ENCODE measurements at places on chromosomes 3 and 15.

DNA sequence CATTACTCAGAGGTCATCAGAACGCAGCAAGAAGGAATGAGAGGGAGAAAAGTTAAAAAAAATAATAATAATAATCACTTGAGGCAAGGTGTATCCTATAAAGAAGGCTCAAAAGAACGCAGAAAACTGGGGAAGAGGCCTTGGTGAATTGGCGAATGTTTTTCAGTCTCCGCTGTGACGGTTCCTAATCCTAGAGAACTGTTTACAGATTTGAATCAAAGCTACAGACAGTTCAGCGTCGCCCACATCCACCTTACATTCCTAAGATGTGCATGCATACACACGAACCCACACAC, 634 bp downstream of the ZMAT3 start:
- no peak for DNase-seq

DNA sequence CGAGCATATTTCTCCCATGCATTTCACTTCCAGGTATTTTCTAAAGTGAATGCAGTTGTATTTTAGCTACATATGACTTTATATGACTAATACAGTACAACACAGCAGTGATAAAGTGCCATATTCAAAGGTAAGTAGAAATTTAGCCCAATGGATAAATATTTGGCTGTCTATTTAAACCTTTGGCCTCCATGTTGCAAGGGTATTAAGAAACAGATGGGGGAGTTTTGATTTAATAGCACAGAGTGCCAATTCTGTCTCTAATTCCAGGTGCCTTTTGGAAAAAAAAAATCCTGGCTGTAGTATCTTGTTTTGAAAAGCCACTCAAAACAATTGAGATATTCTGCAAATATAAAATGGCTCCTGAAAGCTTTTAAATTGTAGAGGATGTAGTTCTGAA, 44.9 kb upstream of the SGO1 start:
- DNase-seq, result no peak

DNA sequence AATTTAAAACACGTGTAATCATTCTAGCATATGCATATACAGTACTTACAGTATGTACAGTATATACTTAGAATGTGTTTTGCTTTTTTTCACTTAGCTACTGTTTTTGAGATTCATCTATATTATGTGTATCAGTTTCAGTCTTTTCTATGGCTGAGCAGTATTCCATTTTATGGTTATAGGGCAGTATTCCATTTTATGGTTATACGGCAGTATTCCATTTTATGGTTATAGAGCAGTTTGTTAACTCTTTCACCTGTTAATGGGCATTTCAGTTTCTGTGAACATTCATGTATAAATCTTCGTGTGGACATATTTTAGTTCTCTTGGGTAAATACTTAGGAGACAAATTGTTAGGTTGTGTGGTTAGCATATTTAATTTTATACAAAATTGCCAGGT, 40.9 kb downstream of the PDCD6IP start:
- DNase-seq, result no peak

- peak; percentile 94 for DNase-seq
These were observed 186.9 kb upstream of the TLE3 start for GRCh38 chr15:70284438-70285214.

DNA sequence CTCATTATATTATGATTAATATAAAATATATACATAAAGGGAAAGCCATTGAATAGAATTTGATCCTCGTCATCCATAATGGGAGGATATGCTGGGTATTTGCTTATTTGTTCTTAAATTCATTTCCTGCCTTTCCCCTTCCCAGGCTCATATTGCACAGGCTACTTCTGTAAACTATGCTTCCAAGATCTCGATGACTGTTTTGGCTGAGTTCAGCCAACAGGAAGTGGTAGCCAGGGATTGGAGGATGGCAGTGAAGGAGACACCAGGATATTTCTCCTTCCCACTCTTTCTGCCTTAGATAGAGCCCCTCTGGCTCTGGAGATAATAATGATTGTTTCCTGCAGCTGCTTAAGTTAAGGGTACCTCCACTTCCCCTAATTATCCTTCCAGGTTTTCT, 44.3 kb upstream of the DYNC1LI1 start:
- DNase-seq, result no peak

- peak; percentile 23 for DNase-seq
These were observed 12.6 kb downstream of the PLCL2 start for GRCh38 chr3:16897254-16897926.

DNA sequence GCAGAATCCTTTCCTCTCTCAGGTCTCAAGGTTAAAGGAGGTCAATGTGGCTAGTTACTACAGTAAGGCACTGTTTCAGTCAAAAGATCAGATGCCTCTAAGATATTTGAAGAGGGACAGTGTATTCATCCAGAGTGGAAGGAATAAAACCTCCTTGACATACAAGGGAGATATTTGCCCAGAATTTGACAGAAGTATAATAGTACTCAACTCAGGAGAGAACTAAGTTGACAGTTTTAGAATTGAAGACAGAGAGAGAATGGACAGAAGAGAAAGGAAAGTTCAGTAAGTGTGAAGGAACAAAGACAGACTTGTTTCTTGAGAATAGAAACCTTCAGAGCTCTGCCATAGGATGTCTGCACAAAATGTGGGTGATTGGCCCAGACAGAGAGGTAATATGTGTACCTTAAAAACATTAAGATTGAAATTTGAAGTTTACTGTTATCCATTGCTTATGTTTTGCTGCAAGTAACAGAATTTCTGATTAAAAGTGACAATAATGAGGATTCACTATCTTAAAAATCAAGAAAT, 507.1 kb downstream of the IGSF11 start:
- DNase-seq, result no peak

DNA sequence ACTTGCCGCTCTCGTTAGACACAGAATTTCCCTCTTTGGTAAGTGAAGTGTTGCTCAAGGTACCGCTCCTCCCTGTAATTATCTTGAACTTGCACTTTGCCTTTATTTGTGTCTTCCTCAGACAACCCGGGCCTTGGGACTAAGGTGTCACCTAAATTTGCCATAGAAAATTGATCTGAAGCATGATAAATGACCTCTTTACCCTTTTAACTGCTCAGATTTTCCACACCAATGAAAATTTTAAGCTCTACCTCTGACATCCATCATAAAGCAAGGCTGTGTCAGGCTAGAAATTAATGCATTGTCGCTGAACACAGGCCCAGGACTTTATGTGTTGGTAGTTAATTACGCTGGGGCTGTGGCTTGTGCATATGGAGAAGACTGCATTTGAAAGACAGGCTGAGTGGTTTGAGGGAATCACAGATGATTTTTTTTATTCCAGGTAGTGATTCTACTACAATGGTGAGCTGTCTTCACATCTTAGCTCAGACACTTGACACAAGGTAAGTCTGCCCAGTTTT, 199.6 kb upstream of the CHRM5 start:
- DNase-seq, result no peak

DNA sequence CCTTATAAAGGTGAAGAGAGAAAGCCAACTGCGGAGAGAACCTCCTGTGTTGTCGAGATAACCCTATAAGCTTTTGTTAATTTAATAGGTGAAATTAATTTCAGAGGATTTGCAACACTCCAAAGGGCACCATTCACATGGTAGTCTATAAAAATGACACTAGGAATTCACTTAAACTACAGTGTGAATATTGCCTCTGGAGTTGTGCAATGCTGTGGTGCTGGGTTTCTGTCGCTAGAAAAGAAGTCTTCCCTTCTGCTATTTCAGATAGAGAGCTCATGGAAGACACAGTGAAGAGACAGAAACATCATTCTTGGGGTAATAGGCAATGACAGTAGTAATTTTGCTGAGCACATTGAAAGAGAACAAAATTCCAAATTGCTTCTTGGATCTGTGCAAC, 28.8 kb upstream of the PROK2 start:
- DNase-seq, result no peak

- DNase-seq, result no peak
These were observed 258.8 kb downstream of the PLOD2 start for GRCh38 chr3:145902166-145902565.

DNA sequence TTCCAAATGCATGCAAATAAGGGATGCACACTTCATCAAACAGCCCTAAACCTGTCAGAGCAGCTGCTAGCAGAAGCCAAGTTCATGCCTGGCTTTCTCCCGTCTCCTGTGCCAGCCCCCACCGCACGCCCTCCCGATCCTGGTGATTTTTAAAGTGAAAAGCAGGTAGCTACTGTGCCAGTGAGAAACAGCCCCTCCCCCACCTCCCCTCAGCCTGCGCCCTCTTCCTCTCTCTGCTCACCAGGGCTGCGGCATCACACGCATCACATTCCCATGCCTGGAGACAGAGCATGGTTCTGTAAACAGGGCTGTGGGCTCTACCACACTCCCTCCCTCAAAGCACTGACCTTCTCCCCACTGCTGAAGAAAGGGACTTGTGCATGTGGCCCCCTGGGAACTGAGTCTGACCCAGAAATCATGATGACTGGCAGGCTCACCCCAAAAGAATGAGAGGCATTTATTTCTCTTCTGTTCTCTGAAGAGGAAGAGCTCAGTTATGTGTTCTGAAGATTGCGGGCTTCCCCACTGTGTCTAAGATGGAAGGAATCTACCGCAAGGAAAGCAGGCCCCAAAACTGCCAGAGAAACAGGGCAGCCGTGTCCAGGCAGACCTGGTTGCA, 14.5 kb upstream of the SLC6A1 start:
- no peak for DNase-seq

DNA sequence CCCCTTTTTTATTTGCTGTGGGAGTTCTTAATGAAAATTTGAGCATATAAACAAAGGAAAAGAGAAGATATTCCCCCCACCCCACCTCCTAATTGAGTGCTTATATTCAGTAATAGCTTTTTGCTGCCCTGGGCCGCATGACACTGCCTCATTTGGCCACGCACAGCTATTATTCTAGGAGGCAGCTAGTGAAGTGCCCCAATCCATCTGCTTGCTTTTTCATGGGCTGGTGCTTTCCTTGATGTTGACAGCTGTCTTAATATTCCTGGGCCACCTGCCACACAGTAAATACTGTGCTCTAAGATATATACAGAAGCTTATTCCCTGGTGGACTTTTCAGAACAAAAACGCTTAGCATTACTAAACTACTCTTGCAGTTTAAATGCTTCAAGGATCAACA, 3.8 kb upstream of the CRYBG3 start:
- DNase-seq, result no peak

DNA sequence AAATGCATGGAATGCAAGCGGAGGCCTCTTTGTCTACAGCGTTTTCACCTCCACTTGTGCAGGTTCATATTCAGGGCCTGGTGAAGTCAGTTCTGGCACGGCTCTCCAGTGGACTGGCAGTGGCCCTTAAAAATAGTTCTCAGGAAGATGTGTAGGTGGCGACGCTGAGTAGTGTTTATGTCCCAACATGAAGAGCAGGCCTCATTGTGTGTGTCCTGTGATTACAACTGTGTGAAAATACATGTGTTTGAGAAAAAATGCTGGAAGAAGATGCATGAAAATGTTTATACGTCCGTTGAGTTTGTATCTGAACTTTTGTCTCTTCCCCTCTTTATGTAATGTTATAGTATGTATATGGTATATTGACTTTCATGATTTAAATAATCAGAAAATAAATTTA, 7.2 kb downstream of the LIPC start:
- DNase-seq, result peak; percentile 67

GRCh38 chr15:79640206-79640605, 208.1 kb downstream of the MINAR1 start:
- no peak for DNase-seq

GRCh38 chr3:155382396-155383042, 89.0 kb upstream of the STRIT1 start:
- DNase-seq, result peak; percentile 31

DNA sequence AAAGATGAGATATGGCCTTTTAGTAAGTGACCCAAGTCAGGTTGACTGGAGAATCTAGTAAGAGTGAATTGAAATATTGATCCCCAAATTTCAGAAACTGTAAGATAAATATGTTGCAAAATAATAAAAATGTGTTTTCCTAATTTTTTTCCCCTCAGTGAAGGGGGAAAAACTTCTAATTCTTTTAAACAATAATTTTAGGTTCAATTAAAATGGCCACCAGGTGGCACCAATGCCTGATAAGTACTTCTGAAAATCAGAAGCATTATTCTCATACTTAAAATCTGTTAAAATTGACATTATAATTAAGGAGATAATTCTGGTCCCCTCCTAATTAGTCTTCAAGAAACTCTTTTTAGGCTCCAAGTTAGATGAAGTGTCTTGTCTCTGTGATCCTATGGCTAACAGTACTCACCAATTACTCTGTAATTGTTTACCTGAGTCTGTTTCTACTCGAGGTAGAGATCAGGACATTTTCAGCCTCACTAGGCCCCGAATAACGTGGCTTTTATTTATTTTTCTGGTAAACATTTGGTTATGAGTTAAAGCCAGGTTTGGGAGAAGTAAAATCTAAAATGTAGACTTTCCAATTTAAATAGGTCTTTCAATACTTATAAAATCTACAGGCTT, 52.6 kb downstream of the NMD3 start:
- no peak for DNase-seq

GRCh38 chr15:52657338-52657737, 21.9 kb downstream of the ATOSA start:
- DNase-seq, result peak; percentile 74

- no peak for DNase-seq
These were observed 308.9 kb downstream of the CTNNB1 start for GRCh38 chr3:41508063-41508696.

GRCh38 chr3:18403061-18403460, 22.1 kb downstream of the SATB1 start:
- DNase-seq, result no peak

- DNase-seq, result no peak
These were observed 69.4 kb downstream of the B3GALNT1 start for GRCh38 chr3:161035711-161036110.

DNA sequence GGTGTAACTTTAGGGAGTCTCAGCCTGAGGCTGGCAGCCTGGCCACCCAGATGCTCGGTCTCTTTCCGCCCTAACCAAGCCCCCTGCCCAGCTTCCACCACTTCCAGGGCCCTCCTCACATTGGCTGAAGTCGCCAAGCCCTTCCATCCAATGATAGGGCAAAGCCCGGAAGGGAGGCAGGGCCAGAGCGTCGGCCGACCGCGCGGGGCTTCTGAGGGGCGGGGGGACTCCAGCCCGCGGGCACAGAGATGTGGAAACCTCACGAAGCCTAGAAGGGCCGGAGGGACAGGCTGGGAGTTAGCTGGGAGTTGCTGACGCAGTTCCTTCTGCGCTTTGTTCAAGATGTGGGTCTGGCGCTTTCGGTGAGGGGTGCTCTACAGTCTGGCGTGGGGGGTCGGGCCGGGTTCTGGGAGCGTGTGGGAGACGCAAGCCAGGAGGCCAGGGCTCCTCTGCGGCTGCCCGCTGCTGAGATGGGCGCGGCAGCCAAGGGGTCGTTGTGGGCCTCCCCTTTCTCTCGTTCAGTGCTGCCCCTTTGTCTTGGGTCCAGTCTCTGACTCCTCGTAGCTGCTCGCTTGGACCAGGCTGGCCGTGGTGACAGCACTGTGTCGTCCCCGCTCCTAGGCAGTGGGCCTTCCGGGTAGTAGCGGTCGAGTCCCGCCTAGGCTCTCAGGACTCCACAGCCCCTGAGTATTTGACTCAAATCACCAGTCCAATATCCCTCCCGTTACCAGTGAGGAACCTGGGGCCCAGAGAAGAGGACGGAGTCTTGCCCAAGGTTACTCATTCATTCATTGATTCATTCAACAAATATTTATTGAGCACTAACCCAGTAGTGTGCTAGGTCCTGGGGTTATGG, at the start of gene ZNF660:
ZNF660 (plus strand) TSS at position 319 of the 856 bp plus-strand sequence. CDS start 9,230 bp downstream, outside the sequence.
- DNase-seq, result no peak

Data from LNCaP clone FGC (cell line).